ENCODE measurements at places on chromosomes 12 and 14. TPM values are rescaled to one million over a fixed set of nuclear protein-coding genes. Genes with fewer than 3 reads are reported as not detected.

The OAS3 gene
- total RNA-seq: 2.2 TPM

DNA sequence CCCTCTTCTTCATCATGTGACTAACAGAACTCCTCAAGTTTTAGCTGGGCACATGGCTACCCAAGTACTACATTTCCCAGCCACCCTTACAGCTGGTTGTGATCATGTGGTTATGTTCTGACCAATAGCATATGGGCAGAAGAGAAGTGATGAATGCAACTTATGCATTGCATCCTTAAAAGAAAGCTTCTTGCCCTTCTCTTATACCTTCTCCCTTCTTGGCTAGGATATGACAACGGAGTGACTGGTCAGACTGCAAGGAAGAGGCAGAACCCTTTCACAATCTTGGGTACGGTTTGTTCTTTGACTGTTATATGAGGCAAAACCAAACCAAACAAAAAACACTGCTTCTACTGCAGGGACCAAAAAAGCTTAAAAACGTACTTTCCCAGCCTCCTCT is 66.5 kb upstream of the MAX start:
- no peaks in the 10 kb centered on the region for H3K36me3 ChIP-seq
- H3K4me3 ChIP-seq: no peak overlapping the region
- H3K4me1 ChIP-seq: peaks cover 2% of the 10 kb centered on the region
- no peaks in the 10 kb centered on the region for H3K27me3 ChIP-seq

The RPL10L gene
- not detected for total RNA-seq

DNA sequence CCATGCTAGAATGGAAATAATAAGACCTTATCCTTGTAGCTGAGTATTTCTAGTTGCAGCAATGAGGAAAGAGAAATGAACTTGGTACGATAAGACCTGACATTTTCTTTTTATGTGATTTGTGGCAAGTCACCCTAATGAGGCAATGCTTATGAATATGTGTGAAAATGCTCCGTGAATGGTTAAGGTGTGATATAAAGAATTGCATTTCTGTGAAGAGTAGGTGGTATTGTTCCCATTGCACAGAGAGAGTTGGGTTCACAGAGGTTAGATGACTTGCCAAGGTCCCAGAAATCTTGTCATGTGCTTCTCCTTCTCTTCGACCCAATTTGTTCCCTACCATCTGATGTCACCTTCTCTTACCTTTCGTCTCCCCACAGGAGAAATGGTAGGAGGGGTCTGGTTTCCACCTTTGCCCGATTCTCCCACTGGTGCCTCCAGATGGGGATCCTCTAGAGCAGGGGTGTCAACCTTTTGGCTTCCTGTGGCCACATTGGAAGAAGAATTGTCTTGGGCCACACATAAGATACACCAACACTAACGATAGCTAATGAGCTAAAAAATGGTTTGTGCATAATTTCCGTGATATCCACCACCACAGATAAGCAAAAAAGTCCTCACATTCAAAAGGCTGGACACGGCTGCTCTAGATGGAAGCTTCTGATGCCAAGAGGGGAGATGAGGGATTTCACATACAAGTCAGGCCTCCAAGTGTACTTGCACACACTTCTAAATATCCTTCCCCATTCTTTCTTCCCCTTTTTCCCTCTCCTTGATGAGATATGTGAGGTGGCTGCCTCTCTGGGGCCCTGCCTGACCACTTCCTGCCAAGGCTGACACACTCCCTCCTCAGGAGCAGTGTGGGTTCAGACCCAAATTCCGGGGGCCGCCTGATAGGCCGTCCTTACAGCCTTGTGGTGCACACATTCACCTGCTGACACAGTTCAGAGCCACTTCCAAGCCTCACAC is 96.1 kb downstream of the PLXNC1 start:
- DNase-seq: no peak
- H3K4me1 ChIP-seq: no peaks in the 10 kb centered on the region
- no peaks in the 10 kb centered on the region for H3K27me3 ChIP-seq
- H3K36me3 ChIP-seq: no peaks in the 10 kb centered on the region
- H3K4me3 ChIP-seq: no peak overlapping the region

The ADGRD1 gene
- total RNA-seq: 1.7 TPM

GRCh38 chr14:67232066-67232465 is 9.2 kb upstream of the PALS1 start:
- H3K4me1 ChIP-seq: no peaks in the 10 kb centered on the region
- H3K27ac ChIP-seq: no peak overlapping the region
- H3K36me3 ChIP-seq: no peaks in the 10 kb centered on the region
- no peak for DNase-seq
- no peaks in the 10 kb centered on the region for H3K27me3 ChIP-seq

GRCh38 chr12:1633459-1633858 is 4.4 kb downstream of the WNT5B start:
- H3K36me3 ChIP-seq: peaks cover 1% of the 10 kb centered on the region
- DNase-seq: no peak
- H3K4me1 ChIP-seq: peaks cover 22% of the 10 kb centered on the region
- no peak overlapping the region for H3K27ac ChIP-seq

- DNase-seq: no peak
- no peak overlapping the region for H3K4me3 ChIP-seq
- peaks cover 5% of the 10 kb centered on the region for H3K36me3 ChIP-seq
- no peak overlapping the region for H3K27ac ChIP-seq
- H3K27me3 ChIP-seq: peaks cover 4% of the 10 kb centered on the region
- H3K4me1 ChIP-seq: no peaks in the 10 kb centered on the region
Measured at GRCh38 chr14:102234331-102235264, 70.4 kb downstream of the MOK start.

DNA sequence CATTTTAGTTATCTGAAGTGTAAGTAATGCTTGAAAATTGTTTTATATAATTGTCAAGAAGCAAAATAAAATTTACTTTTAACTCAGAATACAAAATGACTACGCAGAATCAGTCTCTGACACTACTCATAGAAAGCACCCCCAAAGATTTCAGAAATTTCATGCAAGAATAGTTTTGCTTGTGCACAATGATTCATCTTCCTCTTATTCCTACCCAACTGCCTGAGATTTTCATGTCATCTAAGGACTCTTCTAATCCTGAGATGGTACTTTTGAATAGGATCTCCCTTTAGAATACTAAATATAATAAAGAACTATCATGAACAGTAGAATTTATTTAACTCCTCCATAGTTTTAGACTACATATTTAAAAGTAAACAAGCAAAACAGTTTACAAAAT is 485.3 kb upstream of the MGAT4C start:
- no peak overlapping the region for H3K4me3 ChIP-seq
- no peaks in the 10 kb centered on the region for H3K36me3 ChIP-seq
- no peak for DNase-seq
- H3K27ac ChIP-seq: no peak overlapping the region

The TGFB3 gene
- 1.5 TPM for total RNA-seq

DNA sequence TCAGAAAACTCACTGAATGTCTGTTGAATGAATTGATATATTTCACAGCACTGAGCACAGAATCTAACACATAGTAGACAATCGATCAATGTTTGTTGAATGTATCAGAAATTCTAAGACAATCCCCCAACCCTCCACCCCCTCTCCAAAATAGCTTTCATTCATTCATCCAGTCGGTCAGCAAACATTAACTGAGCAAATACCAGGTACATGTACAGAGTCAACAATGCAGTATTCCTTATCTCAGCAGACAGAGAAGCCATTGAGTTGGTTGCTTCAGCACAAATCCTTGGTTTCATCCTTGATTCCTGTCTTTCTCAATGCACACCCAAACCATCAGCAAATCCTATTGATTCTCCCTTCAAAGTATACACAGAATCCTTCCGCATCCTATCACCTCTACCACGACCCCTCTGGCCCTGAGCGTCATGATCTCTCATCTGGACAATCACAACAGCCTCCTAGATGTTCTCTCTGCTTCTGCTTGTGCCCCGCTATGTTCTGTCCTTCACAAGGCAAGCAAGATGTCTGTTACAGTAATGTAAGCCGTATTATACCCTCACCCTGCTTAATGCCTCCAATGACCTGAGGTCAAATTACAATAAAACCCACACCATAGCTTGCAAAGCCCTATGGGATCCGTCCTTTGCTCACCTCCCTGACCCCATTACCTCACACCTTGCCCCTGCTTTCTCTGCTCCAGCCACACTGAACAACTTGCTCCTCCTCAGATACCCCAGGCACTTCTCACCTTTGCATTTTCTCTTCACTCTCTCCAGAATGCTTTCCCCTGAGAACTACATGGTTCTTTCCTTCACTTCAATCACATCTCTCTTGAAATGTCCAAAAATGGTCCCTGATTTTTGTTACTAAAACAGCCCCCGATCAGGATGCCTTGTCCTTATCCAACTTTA is 738.1 kb upstream of the TBX3 start:
- peaks cover 3% of the 10 kb centered on the region for H3K4me1 ChIP-seq
- no peak overlapping the region for H3K4me3 ChIP-seq
- H3K27ac ChIP-seq: no peak overlapping the region

- no peaks in the 10 kb centered on the region for H3K4me1 ChIP-seq
- no peak for DNase-seq
- H3K4me3 ChIP-seq: no peak overlapping the region
- peaks cover 2% of the 10 kb centered on the region for H3K27me3 ChIP-seq
- no peak overlapping the region for H3K27ac ChIP-seq
- H3K36me3 ChIP-seq: peaks cover 4% of the 10 kb centered on the region
Measured at GRCh38 chr14:104746934-104747481, 5.9 kb upstream of the SIVA1 start.

GRCh38 chr14:43042408-43042807 is 1435.7 kb downstream of the LRFN5 start:
- H3K4me1 ChIP-seq: no peaks in the 10 kb centered on the region
- no peak overlapping the region for H3K27ac ChIP-seq
- H3K36me3 ChIP-seq: no peaks in the 10 kb centered on the region
- no peak for DNase-seq
- H3K27me3 ChIP-seq: no peaks in the 10 kb centered on the region

DNA sequence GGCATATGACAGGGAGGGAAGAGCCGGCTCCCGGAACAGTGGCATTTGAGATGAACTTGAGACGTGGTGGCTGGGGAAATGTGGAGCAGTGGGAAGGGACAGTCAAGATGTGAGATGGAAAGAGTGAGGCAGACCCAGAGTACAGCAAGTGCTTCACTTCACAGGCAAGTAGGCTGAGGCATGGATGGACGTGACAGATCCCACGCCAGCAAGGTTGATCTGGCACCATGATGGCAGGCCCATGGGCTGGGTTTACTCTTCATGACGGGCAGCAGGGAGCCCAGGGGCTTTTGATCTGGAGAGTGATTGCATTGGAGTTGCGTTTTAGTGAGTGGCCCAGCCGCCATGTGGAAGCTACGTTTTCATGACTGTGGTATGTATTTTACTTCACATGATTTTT is 17.9 kb upstream of the EML1 start:
- peaks cover 6% of the 10 kb centered on the region for H3K4me1 ChIP-seq
- no peak overlapping the region for H3K27ac ChIP-seq
- no peaks in the 10 kb centered on the region for H3K27me3 ChIP-seq
- H3K4me3 ChIP-seq: no peak overlapping the region

GRCh38 chr12:124147575-124147974 is 147.3 kb upstream of the RFLNA start:
- H3K36me3 ChIP-seq: no peaks in the 10 kb centered on the region
- H3K27me3 ChIP-seq: peaks cover 8% of the 10 kb centered on the region
- no peak overlapping the region for H3K4me3 ChIP-seq
- DNase-seq: no peak
- H3K4me1 ChIP-seq: peaks cover 11% of the 10 kb centered on the region

All from endothelial cell (in vitro differentiated cells).